ENCODE measurements at places on chromosomes 6 and 20.

- DNase-seq = no peak
These were observed 571 bp upstream of the EEF1A2 start for GRCh38 chr20:63499338-63499969.

DNA sequence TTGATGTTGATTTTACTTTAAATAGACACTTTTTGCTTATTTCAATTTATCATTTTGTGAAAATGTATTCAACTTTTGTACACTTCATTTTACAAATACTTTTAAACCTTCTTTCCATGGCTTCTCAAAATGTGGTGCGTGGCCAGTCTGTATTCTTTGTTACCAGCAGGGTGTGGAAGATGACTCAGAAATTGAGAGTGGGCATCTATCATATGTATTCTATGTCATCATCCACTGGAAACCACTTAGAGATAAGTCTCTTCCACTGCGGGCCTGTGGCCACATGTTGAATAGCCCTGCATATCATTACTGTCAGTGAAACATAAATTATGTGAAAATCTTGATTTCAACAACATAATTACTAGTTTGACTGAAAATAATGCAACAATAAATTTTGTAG is 52.6 kb upstream of the MC3R start:
- no peak for DNase-seq

GRCh38 chr6:36717871-36718540 is 20.4 kb downstream of the RAB44 start:
- no peak for DNase-seq

DNA sequence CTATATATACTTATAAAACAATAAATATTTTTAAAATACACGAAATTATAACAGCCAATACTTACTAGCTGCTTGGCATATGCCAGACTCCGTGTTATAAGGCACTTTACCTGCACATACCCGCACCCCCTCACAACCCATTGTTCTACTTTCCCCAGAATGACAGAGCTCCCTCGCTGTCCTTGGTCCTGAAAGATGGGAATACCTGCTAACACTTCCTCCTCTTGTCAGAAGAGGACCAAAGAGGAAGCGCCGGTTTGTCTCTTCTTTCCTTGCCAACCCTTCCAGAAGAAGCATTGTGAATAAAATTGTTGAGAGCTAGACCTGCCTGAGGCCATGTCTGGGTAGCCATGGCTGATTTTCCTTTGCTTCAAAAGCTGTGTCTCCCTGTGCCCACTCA is 149.3 kb downstream of the PTPRT start:
- no peak for DNase-seq

DNA sequence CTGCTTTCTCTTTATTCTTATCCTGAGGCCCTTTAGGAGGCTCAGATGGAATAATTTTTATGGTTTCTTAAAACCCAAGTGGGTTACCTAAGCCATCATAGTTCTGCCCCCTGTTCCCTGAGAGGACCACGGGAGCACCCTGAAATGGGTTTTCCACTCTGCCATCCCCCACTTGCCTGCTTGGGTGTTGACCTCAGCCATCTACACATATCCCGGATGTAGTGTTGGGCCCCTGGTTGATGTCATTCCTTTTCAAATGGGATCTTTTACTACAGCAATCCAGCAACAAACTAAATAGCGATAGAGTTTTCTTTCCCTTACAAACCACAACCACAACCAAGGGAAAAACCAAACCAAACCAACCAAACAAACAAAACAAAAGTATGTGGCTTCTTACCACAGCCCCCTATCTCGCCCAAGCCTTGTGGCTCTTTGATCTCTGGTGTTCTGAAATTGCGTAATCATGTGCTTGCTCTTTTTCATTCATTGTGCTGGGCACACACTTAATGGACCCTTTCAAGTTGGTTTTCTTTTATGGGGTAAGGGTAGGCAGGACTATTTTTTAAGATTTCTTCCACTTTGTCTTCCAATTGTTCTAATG is 154.9 kb downstream of the ESR1 start:
- DNase-seq = no peak

GRCh38 chr20:7879883-7880282 is 60.4 kb downstream of the HAO1 start:
- DNase-seq = no peak

- no peak for DNase-seq
These were observed 66.9 kb downstream of the CARMIL1 start for GRCh38 chr6:25346064-25346463.

DNA sequence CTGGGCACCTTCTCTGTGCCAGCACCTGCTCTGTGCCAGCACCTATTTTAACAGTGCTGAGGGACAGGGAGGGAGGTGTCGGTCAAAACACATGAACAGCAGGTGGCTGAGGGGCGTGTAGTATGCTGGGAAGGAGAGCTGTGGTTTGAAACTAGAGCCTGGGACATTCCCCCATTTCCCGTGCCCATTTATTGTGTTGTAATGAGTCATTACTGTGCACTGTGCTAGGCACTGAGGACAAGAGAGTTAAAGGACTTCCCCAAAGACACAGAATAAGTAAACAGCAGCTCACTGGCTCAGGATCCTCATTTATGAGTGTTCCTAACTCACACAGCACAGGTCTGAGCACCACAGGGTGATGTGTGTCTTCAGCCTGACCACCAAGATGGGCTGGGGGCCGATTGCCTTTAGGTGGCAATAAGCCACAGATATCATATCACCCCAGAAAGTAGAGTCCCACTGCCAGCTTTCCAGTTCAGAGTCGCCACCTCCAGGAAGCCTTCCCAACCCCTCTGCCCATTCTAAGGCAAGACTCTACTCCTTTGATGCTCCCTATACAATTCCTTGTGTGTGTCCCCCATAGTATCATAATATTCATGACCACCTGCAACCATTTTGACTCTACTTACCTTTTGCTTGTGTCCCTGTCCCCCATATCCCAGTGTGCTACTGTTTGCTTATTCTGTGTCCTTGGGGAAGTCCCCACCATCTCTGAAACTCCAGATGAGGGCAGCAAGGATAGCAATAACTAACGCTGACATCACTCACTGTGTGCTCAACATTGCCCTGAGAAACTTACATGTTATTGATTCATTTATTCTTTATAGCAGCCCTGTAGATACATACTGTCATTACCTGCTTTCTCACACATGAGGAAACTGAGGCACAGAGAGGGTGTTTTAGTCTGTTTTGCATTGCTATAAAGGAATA is 87.3 kb downstream of the TOX2 start:
- DNase-seq = no peak

- no peak for DNase-seq
These were observed 124.5 kb upstream of the AHI1 start for GRCh38 chr6:135622081-135622480.

- DNase-seq = no peak
These were observed 156.6 kb downstream of the UNC5CL start for GRCh38 chr6:40882323-40882997.

DNA sequence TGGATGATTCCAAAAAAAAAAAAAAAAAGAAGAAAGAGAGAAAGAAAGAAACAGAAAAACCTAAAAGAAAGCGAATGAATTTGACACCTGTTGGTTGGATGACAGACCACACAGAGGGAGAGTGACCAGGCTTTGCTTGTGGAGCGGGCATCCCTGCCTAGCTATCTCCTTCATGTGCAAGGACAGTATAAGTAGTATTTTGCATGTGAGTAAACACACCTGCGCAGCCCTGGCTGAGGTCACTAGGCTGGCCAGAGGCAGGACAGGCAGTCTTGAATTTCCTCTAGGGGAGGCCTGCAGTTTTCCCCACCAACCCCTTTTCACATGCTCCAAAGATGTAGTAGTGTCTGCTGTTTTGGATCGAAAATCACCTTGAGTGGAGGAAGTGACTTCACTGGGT is 126.4 kb downstream of the CCDC170 start:
- DNase-seq = no peak
